CD4-positive, alpha-beta T cell treated with Interferon gamma for 1 hour (primary cell): ENCODE measurements at places on chromosomes 12 and 14.
A peak's percentile ranks its signal among the peaks of the same experiment; 100 is the strongest.

DNA sequence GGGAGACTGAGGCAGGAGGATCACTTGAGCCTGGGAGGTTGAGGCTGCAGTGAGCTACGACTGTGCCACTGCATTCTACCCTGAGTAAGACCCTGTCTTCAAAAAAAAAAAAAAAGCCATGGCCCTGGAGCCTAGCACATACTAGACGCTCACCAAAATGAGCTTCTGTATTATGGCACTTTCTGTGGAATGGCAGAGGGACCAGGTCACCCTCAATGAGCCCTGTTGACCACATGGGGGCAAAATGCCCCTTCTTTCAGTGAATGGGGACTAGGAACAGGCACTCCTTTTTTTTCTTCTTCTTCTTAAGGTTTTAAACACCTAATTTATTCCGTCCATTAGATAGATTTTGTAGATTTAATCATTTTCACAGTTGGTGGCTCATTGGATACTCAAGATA, 50.5 kb downstream of the FAM222A start:
- DNase-seq = no peak

GRCh38 chr12:120394483-120395367, 25.8 kb upstream of the MSI1 start:
- DNase-seq = no peak

DNA sequence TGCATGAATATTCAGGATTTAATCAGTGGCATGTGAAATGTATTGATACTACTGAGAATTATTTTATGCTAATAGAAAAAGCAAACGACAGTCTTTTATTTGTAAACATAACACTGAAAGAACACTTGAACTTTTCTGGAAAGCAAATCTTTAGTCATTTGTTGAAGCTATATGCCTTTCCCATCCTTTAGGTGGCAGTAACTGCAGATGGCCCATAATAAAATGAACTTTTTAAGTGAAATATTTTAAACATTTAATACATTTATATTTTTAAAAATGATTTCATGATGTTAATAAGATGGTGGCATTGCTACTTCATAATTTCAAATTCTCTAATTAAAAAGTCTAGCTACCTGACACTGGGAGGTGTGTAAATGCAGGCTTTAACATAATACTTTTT, 13.9 kb upstream of the KRR1 start:
- no peak for DNase-seq

GRCh38 chr14:34322940-34323418, 139.1 kb downstream of the SPTSSA start:
- peak; percentile 51 for DNase-seq

GRCh38 chr12:95184121-95184520, 33.1 kb downstream of the FGD6 start:
- DNase-seq = no peak

DNA sequence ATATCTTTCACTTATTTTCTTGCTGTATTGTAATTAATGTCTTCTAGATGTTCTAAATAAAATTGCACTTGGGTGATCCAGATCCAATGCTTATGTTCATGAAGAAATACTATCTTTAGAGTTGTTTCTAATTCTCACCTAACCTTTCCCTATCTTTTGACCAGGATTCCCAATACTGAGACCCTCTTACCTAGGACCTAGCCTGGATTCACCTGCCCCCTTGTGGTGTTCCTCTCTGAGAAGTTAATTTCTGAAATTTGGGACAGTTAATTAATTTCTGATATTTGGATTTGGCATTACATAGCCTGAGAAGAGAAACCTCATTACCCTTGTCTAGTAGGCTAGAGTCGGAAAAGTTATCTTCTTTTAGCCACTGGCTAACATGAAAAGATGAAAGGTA, 29.5 kb downstream of the FOXA1 start:
- DNase-seq = no peak

- no peak for DNase-seq
Observed at GRCh38 chr12:87196321-87196720, 832.9 kb downstream of the C12orf50 start.

- DNase-seq = no peak
Observed at GRCh38 chr14:101979666-101980065, 15.3 kb downstream of the DYNC1H1 start.

DNA sequence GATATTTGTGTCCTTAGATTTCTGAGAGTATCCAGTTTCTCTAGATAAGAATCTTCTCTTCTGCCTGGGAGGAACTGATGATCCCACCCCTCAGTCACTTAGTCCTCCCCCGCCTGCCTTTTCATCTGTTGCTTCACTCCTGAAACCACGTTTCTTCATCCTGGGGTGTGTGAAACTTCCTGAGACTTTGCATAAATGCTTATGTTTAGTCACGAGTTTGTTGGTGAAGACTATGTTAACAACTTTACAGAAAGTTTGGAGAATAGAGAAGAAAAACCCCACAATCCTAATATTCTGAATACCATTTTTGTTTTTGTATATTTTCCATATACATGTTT, 33.2 kb downstream of the MARK3 start:
- peak; percentile 42 for DNase-seq

GRCh38 chr14:39607978-39608377, 175.7 kb upstream of the FBXO33 start:
- DNase-seq = no peak

- DNase-seq = no peak
Observed at GRCh38 chr12:129911428-129912049, 7.7 kb upstream of the TMEM132D start.

DNA sequence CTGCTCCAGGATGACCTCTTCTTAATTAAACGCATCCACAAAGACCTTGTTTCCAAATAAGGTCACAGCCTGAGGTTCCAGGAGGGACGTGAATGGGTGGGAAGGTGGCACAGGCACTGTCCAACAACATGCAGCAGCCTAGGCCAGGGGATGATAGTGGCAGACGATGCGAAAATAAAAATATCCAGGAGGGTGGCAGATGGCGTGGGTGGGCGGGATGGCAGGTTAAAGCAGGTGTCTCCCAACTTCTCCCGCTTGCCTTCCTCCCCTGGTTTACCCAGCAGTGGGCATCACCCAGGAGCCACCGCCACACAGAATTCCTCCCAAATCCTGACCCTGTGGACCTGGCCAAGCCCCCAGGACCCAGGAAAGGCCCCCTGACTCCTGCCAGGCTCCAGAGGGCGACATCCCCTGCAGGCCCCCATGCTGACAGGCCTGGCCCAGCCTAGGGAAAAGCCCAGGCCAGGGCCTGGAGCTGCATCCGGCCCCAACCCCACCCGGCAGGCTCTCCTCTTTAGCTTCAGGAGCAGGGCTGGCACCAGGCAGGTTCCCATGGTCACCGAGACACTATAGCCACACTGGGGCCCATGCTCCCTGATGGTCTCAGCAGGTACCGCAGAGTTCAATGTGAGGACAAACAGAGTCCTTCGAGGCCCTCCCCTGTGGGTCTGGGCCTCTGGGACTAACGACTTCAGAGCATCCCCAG, 9.7 kb downstream of the NCOR2 start:
- DNase-seq = no peak

DNA sequence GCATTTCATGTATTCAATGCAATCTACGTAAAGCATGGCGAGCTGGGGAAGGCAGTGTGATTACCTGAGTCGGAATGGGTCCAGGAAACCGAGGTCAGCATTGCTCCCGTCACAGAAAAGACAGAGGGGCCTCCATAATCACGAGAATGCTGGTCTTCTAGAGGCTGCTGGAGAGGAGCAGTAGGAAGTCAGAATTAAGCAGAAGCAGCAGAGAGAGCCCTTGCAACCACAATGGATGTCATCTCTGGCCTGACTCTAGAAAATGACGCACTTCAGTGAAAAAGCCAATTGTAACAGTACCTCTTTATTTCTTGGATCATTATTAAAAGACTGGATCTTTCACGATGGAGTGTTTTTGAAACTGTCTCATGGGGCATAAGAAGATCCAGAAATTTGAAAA, 69.5 kb upstream of the FOXN3 start:
- peak; percentile 22 for DNase-seq

DNA sequence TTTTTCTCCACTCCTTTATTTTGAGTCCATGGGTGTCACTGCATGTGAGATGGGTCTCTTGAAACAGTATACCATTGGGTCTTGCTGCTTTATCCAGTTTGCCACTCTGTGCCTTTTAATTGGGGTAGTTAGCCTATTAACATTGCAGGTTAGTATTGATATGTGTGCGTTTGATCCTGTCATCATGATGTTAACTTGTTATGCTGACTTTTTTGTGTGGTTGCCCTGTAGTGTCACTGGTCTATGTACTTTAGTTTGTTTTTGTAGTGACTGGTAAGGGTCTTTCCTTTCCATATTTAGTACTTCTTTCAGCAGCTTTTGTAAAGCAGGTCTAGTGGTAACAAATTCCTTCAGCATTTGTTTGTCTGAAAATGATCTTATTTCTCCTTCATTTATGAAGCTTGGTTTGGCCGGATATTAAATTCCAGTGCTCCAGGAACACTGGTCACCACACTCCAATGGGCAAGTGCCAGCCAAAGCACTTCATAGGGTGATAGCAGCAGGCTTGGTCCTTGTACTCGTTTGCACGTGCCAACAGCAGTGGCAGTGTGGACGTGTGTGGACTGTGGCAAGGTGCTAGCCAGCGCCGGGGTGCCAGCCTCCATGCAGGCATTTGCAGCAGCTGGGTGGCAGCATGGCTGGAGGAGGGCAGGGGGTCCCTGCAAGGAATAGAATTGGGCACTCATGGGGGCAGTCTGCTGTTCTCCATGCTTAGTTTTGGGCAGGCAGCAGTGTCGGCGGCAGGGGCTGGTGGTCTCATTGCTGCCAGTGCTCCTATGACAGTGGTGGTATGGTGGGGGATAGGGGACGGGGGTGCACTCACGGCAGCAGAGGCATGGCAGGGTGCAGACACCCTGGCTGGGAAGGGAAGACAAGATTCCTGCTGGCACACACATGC, 53.5 kb downstream of the FRS2 start:
- DNase-seq = no peak

DNA sequence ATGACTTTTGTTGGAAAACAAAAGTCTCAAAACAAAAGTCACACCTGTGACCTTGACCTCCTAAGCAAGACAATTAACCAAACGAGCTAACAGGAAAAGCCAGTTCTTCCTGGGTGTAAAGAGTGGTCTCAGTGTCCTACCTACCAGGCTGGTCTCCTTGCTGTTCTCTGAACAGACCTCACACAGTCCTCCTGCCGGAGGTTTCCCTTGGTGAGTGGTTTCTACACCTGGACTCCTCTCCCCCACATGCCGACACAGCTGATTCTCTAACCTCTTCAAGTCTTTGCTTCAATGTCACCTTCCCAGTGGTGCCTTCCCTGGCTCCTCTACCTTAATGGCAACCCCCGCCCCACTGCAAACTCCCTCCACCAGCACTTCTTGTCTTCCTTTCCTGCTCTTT, 238.6 kb downstream of the ZFP36L1 start:
- DNase-seq = no peak

GRCh38 chr12:5246196-5246595, 185.7 kb upstream of the NTF3 start:
- DNase-seq = no peak

- no peak for DNase-seq
Observed at GRCh38 chr12:104649217-104649824, 192.6 kb downstream of the CHST11 start.

- DNase-seq = no peak
Observed at GRCh38 chr12:66061557-66062289, 68.8 kb downstream of the LLPH start.

DNA sequence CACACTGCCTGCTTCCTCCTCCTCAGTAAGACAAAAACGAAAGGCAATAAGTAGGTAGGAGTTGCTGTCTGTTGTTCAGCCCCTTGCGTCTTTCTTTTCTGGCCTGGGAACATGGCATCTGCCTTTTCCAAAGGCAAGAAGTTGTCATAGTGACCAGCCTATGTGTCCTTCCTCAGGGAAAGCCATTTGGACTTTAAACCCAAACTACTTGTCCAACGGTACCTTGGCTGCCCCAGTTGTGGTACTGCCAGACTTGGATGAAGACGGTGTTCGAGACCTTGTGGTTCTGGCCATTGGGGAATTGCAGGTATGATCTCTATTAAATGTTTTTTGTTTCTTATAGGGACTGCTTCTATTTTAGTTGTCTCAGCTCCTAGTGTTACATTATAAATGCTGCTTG, 18.5 kb downstream of the FAM234B start:
- no peak for DNase-seq

GRCh38 chr14:89158701-89159100, 258.3 kb downstream of the FOXN3 start:
- no peak for DNase-seq

- no peak for DNase-seq
Observed at GRCh38 chr12:116838365-116838764, 42.9 kb downstream of the HRK start.
